NCI-H1417 treated with DMSO at 0.1 percent for 48 hours (cell line): ENCODE measurements at places on chromosomes 2 and 18.

DNA sequence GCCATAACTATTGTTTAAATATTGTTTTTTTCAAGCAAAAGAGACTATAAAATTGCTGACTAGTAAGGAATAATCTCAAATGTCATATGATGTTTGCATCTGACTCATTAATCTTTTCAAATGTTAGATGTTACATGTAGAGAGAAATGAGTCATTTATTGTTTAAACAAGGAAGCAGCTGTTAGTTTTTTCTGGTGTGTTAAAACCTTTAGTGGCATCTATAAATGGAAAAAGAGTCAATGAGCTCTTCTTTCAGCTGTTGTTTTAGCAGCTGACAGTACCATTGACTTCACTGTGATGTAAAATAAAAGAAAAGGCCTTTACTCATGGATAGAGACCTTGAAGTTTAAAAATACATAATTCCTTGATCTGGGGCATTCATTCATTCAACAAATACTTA is 1.8 kb upstream of the KLHL41 start:
- DNase-seq = no peak

- DNase-seq = no peak
Observed at GRCh38 chr2:112848833-112849232, 12.3 kb upstream of the IL1B start.

DNA sequence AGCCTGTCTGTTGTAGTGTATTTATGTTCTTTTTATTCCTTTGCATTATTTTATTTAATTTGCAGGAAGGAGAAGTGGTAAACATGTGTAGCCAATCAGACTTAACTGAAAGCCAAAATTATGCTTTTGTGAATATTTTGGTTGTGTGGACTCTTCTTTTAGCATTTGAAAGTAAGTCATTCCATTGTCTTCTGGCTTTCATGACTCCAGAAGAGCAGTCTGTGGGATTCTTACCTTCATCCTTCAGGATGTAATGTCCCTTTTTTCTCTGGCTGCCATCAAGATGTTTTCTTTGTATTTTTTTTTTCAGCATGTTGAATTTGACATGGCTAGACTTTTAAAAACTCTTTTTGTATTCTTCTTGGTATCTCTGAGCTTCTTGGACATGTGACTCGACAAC is 895.2 kb upstream of the ZEB2 start:
- DNase-seq = no peak

DNA sequence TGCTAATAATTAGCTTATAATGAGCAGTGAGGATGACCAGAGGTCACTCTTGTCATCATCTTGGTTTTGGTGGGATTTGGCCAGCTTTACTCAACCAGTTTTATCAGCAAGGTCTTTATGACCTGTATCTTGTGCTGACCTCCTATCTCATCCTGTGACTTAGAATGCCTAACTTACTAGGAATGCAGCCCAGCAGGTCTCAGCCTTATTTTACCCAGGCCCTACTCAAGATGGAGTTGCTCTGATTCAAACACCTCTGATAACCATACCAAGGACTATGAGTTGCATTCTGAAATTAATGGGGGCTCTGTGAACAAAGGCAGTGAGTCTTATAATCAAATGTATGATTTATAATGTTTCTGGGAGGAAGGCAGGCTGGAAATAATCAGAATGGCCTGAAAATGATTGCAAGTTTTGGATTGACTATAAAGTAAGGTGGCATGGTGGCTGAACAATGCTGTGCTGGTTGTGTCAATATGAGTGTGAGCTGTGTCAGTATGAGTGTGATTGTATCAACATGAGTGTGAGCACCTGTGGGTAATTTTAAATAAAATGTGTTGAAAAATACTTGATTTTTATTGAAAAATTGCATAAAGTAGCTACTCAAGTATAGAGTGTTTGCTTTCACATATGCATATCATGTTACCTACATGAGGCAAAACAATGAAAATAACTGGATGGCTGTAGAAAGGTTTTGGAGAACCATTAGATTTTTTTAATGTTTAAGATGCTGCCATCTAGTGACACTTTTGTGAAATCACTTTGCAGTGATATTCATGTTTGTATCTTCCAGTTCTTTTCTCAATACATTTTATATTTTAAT is 103.0 kb downstream of the KYNU start:
- DNase-seq = no peak

- no peak for DNase-seq
Observed at GRCh38 chr2:1502891-1503304, 89.6 kb downstream of the TPO start.

- DNase-seq = no peak
Observed at GRCh38 chr2:168231609-168232241, 15.7 kb downstream of the STK39 start.

DNA sequence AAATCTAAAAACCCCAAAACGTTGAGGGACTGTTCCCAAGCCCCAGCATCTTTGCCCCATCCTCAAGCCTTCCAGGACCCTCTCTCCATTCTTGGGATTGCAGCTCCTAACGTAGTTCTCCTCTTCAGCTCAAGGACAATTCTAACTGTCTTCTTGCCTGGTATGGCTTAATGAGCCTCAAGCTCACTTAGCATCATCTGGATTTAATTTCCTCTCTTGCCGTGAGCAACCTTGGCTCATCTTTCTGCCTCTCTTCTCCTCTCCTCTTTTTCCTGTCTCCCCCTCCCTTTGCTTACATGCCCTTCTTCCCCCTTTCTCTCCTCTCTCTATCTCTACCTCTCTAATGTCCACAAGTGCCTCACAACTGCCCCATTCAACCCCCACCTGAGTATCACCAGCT is 44.2 kb downstream of the TACR1 start:
- DNase-seq = no peak

- no peak for DNase-seq
Observed at GRCh38 chr2:101017371-101017770, 15.3 kb downstream of the RPL31 start.

DNA sequence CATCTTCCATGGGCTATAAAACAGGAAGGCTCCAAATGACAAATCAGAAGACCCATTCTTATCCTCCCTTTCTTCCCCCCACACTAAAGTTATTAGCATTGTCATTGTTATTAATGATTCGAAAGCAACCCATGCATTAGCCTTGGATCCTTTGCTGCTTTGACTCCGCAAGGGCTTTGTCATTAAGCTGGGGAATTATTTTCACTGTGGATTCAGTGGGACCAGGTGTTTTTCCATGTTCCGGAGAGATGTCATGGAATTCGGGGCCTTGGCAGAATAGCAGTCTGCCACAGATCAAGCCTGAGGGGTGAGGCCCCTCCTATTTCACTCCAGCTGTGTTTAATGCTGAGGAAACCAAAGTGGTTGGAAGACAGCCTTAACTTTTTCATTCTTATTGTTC is 357.1 kb downstream of the EN1 start:
- no peak for DNase-seq

GRCh38 chr2:104856086-104856972 is 2.4 kb downstream of the POU3F3 start:
- no peak for DNase-seq

- no peak for DNase-seq
Observed at GRCh38 chr18:47283476-47283875, 32.0 kb upstream of the SKOR2 start.

DNA sequence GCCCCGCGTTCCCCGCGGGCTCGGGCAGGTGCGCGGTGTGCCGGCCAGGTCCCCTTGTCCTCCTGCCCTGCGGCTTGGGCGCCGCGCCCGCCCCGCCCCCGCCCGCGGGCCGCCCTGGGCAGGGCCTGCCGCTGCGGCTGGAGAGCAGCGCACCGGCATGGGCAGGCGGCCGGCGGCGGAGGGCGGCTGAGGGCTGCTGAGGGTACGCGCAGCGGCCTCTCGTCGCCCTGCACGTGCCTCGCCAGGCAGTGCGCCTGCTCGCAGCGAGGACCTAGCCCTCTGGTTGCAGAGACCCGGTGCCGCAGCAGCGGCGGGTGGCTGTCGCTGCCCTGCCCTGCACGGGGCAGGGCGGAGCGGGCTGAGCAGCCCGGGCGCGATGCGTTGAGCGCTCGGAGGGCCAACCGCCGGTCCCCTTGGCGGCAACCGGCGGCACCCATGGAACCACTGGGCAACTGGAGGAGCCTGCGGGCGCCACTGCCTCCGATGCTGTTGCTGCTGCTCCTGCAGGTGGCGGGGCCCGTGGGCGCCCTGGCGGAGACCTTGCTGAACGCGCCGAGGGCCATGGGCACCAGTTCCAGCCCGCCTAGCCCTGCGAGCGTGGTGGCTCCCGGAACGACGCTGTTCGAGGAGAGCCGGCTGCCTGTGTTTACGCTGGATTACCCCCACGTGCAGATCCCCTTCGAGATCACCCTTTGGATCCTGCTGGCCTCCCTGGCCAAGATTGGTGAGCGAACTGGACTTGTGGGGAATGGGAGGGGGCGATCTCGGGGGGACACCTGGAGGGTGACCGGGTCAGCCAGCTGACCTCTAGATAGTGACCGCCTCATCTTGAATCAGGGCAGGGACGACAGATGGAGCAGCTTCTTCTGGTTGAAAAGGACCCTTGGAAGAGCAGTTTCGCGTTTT is at the start of gene SLC9A2:
Gene SLC9A2 (plus strand): TSS at position 140 of the 906 bp plus-strand sequence. CDS start 296 bp downstream, at position 436.
- DNase-seq = no peak

GRCh38 chr2:145094370-145094769 is 574.5 kb upstream of the ZEB2 start:
- no peak for DNase-seq

DNA sequence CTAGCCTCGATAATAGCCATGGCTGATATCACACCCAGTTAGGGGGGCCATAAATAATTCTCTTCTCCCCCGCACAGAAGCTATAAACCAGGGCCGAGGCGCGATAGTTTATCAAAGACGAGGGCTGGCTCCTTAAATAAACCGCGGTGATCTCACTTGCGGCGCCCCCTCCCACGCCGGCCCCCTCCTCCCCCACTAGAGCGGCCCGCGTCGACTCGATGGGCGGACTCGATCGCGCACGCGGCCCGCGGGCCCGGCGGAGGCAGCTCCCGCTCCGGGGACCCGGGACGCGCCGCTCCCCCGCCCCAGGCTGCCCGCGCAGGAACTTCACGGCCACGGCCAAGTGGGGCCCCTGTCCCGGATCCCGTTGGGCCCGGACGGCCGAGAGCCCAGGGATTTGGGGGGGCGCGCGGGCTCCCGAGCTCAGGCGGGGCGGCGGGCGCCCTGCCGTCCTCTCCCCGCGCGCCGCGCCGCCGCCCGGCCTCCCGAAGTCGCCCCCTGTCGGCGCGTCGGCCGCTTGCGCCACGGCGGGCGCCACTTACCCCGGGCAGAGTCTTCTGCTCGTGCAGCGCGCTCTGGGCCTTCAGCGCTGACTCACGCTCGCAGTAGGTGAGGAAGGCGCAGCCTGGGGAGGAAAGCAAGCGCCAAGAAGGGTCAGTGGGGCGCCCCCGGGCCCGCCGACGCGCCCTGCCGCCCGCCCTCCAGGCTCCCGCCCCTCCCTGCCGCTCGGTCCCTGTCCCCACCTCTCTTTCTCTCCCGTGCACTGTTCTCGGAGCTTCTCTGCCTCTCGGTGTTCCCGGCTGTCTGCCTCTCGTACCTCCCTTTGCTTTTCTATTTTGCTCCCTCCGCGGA is 80.4 kb downstream of the CELF4 start:
- peak; percentile 25 for DNase-seq

DNA sequence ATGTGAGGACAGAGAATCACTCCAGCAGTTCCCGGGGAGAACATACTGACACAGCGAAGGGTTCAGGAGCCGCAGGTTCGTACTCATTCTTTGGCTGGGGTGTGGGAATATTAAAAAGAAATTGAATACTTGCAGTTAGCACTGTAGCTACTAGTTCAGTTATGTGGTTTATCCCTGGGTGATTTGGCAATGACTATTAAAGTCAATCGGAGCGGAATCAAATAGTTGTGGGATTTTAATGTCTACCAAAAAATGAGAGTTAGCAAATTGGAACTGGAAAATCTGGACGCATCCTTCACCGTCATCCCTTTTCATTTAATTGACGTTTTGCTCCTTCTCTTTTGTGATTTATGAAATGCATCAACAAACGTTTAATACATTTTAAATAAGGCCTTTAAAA is 50.8 kb downstream of the GBX2 start:
- DNase-seq = no peak

DNA sequence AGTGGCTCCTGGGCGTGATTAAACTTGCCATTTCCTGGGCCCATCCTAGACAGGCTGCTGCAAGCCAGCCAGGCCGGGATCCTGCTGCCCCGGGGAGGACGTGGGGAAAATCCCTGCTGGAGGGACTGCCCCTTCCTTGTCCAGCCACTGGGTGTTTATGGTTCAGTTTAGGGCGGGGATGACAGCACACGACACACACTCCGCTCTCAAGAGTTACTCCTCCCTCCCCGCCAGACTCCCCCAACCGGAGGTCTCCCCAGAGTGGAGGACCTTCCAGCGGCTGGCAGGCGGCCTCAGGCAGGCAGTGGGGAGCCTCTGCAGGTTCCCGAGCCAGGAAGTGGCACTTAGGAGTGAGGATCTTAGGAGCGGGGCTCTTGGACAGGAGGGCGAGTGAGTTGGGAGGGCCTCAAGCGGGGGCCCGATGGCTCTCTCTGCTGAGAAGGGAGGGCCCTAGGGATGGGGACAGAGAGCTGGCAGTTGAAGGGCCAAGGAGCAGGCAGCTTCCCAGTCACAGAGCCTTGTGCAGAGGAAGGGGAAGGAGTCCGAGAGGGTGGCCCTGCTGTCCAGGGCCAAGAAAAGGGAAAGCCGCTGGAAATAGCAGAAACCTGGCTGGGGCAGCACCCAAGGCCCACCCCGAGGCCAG is 5.7 kb upstream of the GPR35 start:
- DNase-seq = no peak

DNA sequence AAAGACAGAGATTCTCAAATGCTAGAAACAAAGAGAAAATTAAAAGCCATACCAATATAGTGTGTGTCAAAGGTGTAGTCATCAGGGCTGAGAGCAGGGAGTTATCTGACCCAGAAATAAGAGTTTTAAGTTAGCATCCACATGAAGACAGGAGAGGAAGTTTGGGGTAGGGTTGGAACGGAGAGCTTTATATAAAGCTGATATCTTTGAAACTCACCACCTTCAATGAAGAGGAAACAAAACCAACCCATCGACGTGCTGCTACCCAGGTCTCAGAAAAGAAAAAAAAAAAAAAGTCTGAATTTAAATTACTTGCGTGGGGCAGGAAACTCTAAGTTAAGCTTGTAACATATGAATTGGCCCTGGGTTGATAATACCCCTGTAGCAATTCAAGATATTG is 42.4 kb downstream of the ARL4C start:
- DNase-seq = no peak

- peak; percentile 48 for DNase-seq
Observed at GRCh38 chr18:74652392-74652988, 54.8 kb downstream of the ZNF407 start.

DNA sequence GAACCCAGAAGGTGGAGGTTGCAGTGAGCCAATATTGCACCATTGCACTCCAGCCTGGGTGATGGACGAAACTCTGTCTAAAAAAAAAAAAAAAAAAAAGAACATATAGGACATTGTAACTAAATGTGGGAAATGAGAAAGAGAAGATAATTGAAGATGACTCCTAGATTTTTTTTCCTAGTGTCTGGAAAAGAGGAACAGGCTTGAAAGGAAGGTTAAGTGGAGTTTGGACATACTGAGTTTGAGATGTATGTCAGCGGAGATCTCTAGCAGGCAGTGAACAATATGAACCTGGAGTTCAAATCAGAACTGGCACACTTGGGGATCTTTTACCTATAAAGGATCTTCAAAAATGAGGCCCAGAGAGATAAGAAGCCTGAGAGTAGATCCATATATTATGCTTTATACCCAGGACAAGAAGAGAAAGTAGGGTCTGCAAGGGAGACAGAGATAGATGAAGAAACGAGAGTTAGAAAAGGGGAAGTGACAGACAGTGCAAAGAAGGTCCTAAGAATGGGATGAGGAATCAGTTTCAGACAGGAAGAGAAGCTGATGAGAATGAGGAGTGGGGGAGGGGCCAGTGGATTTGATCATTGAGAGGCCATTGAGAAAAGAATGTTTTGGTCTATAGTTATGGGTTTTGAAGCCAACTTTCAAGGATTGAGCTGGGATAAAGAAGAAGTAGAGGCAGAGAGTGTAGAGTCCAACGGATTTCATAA is 46.9 kb upstream of the CD28 start:
- DNase-seq = no peak
